ENCODE measurements at places on chromosomes 16 and 17.
A peak's percentile ranks its signal among the peaks of the same experiment; 100 is the strongest.

GRCh38 chr17:74994440-74994839, 7.0 kb downstream of the CDR2L start:
- DNase-seq = no peak

DNA sequence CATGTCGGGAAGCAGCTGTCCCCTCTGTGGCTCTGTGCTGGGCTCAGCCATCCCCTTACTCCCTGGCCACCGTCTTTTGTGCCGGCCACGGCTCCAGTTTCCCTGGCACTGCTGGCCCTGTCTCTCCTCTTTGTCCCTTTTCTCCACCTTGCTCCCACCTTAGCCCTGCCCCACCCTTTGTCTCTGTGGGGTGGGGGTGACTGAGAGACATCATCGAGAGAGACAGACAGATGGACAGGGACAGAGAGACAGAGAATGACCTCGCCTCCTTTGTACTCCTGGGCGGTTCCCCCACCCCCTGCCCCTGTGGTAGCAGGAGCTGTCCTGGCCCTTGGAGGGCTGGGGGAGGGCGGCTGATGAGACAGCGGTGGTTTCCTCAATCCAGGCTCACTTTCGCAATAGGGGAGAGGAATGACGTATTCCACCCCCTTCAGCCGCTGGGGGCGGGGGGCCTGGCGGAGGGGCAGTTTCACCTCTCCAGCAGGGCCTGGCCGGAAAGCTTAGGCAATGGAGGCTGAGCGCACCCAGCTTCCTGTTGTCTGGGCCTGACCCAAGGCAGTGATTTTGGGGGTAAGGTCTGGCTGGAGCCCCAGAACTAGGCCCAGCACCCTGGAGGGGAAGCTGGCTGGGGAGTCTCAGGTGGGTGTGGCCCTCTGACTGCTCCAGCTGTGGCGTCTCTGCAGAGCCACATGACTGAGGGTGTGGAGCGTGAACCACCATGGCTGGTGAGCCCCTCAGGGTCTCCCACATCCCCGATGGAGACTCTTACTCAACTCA, 7.3 kb downstream of the FMNL1 start:
- peak; percentile 84 for DNase-seq

- DNase-seq = no peak
Observed at GRCh38 chr17:47230864-47231263, 21.7 kb downstream of the MYL4 start.

GRCh38 chr16:20175358-20175757, 101.7 kb upstream of the GPR139 start:
- DNase-seq = no peak

GRCh38 chr17:32596628-32597027, 109.8 kb downstream of the CDK5R1 start:
- DNase-seq = no peak

DNA sequence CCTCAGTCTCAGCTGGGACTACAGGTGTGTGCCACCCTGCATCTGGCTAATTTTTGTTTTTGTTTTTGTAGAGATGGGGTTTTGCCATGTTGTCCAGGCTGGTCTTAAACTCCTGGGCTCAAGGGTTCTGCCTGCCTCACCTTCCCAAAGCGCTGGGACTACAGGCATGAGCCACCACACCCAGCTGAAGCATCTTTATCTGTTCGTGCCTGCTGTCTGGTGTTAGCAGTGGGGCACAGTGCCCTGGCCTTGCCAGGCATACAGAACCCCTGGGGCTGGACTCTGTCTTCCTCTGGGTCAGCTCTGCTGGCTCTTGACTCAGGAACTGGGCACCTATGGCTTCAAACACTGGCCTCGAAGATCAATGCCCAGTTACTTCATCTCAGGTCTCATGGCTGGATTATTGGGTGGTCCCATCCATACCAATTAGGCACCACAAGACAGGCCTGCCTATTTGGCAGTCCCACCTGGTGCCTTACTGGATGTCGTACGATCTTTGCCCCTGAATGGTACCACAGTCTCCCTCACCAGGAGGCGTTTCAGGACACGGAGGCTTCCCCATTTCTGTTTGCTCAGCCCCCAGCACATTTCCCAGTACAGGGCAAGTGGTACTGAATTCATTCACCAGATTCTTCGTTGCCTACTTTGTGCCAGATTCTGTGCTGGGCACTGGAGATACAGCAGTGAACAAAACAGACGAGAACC, 99.3 kb downstream of the RAB11FIP4 start:
- no peak for DNase-seq

GRCh38 chr16:75971334-75971733, 245.0 kb upstream of the CPHXL start:
- DNase-seq = no peak

DNA sequence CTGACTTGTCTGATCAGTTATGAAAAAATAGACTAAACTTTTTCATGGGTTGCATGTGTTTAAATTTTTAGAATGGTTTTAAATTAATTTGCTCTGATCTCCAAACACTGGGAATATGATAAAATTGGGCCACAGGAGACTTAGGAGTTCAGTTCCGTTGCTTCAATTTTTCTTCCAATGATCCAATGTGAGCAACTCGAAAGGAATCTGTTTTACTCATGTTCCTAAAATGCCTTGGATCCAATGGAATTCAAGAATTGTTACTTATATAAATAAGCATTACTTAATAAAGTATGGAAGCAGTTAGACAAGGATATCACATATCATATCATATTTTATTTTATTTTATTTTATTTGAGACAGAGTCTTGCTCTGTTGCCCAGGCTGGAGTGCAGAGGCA, 56.0 kb upstream of the NACA2 start:
- DNase-seq = no peak

GRCh38 chr17:17818088-17818526, 18.7 kb downstream of the SREBF1 start:
- no peak for DNase-seq

GRCh38 chr17:9361188-9361955, 214.2 kb downstream of the STX8 start:
- DNase-seq = no peak
